ENCODE measurements at places on chromosomes 16 and 17. TPM values are rescaled to one million over a fixed set of nuclear protein-coding genes. Genes with fewer than 3 reads are reported as not detected.
A peak's percentile ranks its signal among the peaks of the same experiment; 100 is the strongest.

GRCh38 chr17:57110579-57111325 is 25.7 kb downstream of the AKAP1 start:
- no peak for DNase-seq

GRCh38 chr17:699345-699744 is 15.3 kb downstream of the VPS53 start:
- DNase-seq, result no peak

GRCh38 chr17:20262226-20263114 is 204.9 kb downstream of the LGALS9B start:
- DNase-seq, result no peak

DNA sequence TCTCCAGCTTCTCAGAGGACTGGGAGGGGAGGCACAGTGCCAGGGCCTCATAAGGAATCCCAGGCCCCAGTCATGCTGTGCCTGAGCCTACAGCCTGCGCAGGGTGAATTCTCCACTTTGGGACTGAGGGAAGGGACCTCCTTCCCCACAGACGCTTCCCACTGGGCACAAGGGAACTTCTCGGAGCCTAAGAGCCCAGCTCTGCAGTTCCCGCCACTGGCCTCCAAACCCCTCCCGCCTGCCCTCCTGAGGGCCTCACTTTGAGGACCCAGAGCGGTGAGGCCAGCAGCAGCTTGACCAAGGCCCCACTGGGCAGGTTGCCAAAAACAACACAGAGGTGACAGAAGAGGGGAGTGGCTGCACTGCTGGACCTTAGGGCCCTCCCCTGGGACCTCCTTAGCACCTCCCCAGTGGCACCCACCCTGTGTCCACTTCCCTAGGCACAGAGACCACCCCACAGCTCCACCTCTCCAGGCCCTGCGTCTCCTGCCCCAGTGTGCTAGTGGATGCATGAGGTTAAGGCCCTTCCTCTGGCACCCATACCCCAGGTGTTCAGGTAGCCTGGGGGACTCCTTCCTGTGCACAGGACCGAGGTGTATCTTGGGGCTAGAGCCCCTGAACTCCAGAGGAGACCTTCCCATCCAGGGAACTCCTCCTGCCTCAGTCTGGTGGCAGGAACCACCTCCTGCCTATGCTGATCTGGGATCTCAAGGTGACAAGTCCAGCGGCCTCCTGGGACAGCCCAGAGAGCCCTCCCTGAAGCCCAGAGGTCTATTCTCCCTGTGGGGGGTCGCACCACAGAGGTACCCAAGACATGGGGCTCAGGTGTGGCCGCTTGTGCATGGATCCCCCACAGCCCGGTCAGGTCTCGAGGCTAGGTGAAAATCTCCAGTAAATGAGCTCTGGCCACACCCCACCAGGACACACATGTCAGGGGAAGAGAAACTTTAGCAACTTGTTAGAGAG is 3.4 kb downstream of the CASKIN2 start:
- DNase-seq, result peak; percentile 24

- DNase-seq, result no peak
Measured at GRCh38 chr17:69030169-69030568, 30.6 kb downstream of the ABCA9 start.

DNA sequence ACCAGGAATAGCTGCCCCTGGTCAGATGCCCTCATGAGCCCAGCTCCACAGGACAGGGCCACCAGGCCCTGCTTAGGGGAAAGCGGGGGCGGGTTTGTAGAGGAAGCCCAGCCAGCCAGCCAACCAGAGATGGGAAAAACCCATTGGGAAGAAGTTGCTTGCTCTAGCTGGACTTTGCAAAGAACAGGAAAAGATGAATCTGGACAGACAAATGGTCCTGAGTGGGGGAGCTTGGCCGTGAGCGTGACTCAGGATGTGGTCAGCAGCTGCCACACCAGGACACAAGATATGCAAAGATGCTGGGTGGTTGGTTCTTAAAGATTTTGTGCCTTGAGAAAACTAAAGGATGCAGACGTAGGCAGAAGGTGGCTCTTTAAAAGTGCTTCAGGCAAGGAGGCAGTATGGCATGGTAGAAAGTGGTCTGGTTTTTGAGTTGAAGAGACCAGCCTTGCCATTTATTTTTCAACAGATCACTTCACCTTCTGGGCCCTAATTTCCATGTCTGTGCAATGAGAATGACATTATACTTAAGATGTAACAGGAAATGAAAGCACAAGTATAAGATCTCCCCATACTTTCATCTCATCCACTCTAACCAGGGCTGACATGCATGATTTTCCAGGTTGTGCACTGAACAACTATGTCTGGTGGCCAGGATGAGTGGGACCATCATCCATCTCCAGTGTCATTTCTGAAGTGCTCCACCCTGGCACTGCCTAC is 27.8 kb upstream of the HEATR6 start:
- DNase-seq, result no peak

GRCh38 chr17:31811101-31811500 is 47.9 kb downstream of the COPRS start:
- no peak for DNase-seq

BHLHA9 gene
- total RNA-seq, result not detected
